Neural crest cell (in vitro differentiated cells): ENCODE measurements at places on chromosomes 13 and 19.

DNA sequence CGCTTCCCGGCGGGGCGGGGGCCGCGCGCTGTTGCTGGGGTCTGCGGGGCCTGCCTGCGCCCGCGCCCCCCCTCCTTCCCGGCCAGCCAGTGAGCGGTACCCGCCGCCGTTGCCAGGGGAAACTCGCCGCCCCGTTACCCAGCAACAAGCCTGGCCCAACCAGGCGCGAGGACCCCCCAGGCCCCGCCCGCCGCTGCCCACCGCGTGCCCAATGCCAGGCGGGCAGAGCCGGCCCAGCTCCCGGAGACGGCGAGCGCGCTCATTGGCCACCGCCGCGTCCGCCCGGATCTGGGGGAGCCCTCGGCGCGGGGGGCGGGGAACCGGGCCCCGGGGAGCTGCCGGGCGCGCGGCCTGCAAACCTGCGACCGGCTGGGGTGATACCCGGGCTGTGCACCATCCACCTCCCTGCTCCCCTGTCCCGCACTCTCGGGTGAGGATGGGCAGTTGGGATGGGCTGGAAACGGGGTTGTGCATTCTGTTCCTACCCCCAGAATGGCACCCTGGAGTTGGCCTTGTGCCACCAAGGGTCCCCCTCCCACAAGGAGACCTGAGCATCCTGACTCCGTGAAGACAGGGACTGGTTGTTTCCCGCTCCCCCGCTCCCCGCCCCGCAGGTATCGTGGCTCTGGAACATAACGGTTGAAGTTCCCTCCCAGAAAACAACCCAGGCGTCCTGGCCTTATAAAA lies 8.8 kb upstream of the BBC3 start:
- peak; percentile 55 for DNase-seq

DNA sequence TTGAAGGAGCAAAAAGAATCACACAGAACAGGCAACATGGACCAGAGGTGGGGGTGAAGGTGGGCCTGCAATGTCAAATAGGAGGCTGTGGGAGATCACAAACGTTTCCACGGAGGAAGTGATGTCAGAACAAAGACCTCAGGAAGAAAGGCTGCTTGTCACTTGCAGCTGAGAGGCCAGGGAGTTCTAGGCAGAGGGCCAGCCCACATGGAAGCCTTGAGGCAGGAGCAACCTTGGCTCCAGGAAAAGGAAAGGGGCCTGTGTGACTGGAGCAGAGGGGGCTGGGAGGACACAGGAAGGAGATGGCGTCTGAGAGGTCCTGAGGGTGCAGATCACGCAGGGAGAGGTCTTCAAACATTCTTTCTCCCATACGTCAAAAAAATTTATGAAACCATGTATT lies 16.3 kb downstream of the ZNF160 start:
- no peak for DNase-seq

- no peak for DNase-seq
Observed at GRCh38 chr13:92512852-92513251, 713.8 kb upstream of the GPC6 start.

DNA sequence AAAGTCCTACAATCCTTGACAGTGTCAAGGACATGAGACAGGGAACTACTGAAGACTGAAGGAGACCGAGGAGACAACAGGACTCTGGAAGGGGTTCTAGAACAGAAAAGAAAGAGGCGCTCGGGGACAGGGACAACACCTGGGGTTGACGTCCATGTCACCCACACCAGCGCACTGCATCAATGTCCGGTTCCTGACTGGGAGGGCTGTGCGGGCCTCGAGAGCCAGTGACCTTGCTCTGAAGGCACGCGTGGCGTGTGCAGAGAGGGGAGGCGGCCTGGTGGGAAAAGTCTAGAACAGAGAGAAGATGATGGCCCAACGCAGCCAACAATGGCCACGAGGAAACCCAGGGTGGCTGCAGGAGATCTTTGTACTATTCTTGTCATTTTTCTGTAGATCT lies 5.7 kb downstream of the CARS2 start:
- DNase-seq: no peak

GRCh38 chr13:29889111-29889510 lies 38.7 kb upstream of the UBL3 start:
- DNase-seq: no peak

DNA sequence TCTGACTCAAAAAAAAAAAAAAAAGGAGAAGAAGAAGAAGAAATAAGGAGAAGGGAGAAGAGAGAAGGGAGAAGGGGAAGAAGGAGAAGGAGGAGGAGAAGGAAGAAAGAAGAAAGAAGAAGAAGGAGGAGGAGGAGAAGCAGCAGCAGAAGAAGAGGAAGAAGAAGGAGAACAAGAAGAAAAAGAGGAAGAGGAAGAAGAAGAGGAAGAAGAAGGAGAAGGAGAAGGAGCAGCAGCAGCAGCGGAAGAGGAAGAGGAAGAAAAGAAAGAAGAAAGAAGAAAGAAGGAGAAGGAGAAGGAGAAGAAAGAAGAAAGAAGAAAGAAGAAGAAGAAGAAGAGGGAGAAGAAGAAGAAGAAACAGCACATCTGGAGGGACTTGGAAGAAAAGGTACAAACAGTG lies 4.1 kb upstream of the CNN1 start:
- no peak for DNase-seq

DNA sequence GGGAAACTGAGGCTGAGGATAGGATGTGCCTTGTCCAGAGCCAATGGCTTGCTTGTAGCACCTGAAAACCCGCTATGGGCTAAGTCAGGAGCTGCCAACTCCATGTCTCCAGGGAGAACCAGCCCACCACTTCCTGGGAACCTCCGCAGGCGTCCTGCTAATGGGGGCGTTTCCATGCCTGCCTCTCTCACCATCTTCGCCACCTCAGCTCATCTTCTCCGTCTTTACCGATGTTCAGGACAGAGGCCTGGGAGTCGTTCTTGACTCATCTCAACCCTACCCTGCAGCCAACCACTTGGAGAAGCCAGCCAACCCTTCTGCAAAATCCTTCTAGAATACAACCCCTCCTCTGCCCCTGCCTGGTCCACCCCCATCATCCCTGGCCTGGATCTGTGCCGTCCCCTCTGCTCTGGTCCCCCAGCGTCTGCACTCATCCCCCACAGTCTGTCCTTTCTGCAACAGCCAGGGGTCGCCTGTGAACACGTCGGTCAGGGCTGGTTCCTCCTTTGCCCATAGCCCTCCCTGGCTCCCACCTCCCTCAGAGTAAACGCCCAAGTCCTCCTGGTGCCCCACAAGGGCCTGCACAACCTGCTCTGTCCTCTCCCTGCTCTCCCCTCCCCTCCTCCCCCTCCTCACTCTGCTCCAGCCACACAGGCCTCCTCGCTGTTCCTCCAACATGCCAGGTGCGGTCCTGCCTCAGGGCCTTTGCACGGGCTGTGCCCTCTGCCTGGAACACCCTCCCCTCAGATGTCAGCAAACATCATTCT lies 31.0 kb downstream of the PTPRS start:
- no peak for DNase-seq

DNA sequence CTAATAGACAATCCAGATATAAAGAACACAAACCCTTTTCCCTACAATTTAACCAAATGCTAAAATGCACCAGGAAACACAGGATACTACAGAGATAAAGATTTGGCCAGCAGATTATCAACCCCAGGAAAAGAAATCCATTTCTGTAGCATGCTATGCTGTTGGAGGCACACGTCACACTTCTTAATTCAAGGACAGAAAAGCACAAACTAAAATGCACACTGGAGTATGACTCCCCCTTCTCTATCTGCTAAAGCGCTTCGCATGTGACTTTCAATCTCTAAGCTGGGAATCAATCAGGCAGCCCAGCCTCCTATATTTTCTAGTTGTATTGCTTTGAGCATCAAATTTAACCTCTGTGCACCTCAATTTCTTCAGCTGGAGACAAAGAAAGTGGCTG lies 22.2 kb downstream of the ABCC4 start:
- DNase-seq: no peak

GRCh38 chr19:28409859-28410258 lies 803.1 kb downstream of the UQCRFS1 start:
- DNase-seq: no peak

GRCh38 chr19:36973021-36973843 lies 57.1 kb downstream of the ZNF568 start:
- no peak for DNase-seq

GRCh38 chr13:51638216-51638871 lies 54.1 kb downstream of the WDFY2 start:
- no peak for DNase-seq

DNA sequence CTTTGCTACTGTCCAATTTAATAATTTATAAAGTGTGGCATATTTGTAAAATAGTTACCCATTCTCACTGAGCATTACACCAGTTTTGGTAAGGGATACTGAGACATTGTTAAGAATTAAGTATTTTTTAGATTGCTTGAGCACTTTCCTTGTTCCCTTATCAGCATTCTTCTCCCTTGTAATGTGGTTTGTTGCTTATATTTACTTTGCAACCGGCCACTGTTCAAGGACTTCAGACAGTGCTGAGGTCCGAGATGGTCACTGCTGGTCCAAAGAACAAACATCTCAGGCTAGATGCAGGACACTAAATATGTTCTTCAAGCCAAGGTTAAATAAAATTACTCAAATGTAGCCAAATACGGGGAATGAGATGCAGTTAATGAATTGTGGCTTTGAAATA lies 161.4 kb downstream of the TM9SF2 start:
- DNase-seq: no peak

DNA sequence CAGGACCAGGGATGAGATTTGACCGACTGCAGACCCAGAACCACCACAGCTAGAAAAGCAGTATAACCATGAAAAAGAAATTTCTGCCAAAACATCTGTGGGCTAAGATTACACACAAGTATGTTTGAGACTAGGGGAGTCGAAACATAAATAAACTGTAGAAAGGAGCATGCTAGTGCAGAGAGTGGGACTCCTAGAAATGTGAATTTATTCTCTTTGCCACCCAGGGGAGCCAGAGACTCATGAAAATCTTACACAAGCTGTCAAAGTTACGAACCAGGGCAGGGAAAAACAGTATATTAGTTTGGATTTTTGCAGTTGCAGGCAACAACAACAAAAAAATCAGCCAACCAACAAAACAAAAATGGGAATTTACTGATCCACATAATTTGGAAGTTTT lies 12.3 kb upstream of the HSPH1 start:
- DNase-seq: no peak

GRCh38 chr13:91804724-91805123 lies 406.3 kb downstream of the GPC5 start:
- DNase-seq: no peak

GRCh38 chr19:30757837-30758617 lies 385.8 kb downstream of the ZNF536 start:
- no peak for DNase-seq

- DNase-seq: no peak
Observed at GRCh38 chr19:47341734-47342133, 7.4 kb upstream of the DHX34 start.

DNA sequence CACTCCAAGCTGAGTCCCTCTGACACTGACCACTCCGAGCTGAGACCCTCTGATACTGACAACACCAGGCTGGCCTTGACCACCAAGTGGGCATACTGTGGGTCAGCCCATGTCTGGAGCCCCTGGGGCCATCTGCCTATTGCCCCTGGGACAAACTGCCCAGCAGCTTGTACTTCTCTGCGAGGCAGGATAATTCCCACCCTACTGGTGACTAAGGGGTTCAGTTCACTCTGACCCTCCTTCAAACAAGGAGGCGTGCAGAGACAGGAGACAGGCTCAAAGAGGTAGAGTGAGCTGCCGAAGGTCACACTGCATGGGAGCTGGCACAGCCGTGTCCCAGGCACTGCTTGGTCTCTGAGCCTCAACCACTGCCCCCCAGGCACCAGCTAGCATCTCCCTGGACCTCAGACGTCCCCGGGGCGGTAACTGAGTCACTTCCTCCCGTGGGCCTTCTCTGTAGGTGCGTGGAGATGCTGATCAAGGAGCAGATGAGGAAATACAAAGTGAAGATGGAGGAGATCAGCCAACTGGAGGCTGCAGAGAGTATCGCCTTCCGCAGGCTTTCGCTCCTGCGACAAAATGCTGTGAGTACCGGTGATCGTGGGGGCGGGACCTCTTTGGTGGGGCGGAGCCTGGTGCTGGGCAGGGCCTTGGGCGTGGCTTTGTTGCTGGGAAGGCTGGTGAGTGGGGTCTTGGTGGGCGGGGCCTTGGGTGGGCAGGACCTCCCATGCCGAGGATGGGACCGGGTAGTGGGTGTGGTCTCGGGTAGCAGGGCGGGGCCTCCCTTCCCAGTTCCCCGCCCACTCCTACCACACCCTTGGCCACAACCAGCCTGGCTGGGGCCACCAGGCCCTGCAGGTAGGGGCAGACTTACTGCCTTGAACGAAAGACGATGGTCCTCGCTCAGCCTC lies 5.8 kb upstream of the USE1 start:
- peak; percentile 31 for DNase-seq

- DNase-seq: no peak
Observed at GRCh38 chr13:54705738-54706137, 1677.1 kb downstream of the OLFM4 start.

GRCh38 chr19:8054169-8054568 lies 1.6 kb downstream of the CCL25 start:
- DNase-seq: no peak

- no peak for DNase-seq
Observed at GRCh38 chr19:29404015-29404414, 121.8 kb upstream of the VSTM2B start.

- DNase-seq: no peak
Observed at GRCh38 chr13:94558716-94559115, 37.2 kb downstream of the TGDS start.

- DNase-seq: no peak
Observed at GRCh38 chr19:33376423-33376822, 2.9 kb downstream of the CEBPG start.

DNA sequence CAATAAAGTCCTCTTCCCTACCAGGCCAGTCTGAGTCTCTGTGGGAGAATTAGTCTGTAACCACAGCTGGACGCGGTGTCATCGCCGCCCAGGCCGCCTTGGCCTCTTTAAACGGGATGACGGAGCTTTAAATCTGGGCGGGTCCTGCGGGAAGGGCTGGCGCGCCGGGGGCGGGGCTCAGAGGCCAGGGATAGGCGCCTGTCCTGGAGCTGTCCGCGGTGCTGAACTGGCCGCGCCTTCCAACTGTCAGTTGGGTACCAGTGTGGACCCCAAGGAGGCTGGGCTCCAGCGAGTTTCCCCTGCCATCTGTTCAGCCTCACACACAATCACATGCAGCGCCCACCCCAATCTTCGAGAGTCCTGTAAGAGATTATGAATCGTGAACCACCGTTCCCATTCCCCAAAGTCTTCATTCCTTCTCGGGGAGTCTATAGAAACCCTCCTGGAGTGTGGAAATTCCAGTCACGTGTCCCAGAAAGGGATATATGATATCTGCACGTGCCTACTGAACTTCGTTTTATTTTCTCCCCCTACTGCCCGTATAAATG lies 11.5 kb downstream of the APLP1 start:
- peak; percentile 95 for DNase-seq

DNA sequence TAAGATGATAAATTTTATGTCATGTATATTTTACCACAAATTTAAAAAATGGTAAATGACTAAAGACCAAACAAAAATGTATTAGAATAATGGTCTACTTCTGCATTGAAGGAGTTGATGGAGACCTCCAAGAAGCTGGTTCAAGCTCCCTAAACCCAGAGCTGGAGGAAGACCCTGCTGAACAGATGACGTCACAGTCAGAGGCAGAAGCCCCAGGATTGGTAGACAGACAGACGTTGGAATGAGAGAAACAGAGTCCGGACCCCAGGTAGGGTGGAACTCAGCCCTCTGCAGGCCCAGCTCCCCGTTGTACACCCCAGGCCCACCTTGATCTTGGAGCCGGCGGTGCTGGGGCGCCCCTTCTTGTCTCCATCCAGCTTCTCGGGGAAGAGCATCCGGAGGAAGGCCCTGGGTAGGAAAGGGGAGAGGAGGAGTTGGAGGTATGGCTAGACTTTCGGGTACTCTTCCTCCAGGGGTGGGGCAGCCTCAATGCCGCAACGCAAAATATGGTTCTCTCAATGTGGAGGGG lies 25.7 kb upstream of the ZNF414 start:
- no peak for DNase-seq

- no peak for DNase-seq
Observed at GRCh38 chr13:67210208-67210607, 19.9 kb downstream of the PCDH9 start.
